ENCODE measurements at places on chromosomes 6 and 20.
A peak's percentile ranks its signal among the peaks of the same experiment; 100 is the strongest.

- peak; percentile 8 for DNase-seq
These were observed 56.6 kb downstream of the PCMT1 start for GRCh38 chr6:149806127-149806526.

DNA sequence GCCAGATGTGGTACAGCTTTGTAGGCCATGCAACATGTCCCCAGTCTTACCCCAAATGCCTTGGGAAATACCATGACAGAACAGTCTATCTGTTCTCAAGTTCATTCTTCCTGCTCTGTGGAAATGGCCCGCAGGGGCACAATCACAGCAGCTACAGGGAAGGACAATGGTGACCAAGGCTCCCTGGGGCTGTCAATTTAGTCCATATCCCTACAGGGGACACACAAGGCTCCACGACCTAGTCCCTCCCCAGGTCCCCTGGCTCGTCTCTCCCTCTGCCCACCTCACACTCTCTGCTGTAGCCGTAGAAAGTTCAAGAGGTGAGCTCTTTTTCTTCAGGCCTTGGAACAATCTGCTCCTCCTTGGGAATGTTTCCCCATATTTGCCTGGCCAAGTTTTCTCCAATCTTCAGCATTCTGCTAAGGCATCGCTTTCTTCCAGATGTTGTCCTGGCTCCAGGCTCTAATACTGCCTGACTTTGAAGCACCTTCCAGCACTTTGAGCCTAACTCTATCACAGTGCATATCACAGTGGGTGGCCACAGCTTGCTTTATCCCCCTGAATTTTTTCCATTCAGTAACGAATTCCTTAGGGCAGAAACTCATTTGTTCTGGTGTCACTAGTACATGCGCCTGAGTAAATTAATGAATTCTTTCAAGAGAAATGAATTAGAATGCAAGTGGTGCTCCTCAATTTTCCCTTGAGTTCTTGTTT, 92.6 kb downstream of the MAP3K7 start:
- no peak for DNase-seq

DNA sequence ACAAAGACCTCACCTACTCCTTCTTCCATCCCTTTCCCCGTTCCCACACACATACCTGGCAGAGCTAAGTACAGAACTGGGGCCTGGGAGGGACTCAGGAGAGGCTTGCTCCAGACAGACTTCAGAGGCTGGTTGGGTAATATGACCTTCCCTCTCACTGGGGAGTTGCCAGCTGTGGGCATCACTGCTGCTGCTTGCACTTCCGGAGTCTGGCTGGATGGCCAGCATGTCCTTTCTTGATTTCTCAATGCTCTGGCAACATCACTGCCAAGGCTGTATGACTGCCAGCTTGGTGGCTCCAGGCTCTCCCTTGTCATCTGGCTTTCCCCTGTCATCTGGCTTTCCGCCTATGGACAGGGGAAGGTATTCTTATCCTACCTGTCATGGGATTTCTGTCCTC, 47.8 kb downstream of the CDH22 start:
- peak; percentile 35 for DNase-seq

GRCh38 chr6:63504777-63505384, 67.4 kb upstream of the LOC128125822 start:
- no peak for DNase-seq

DNA sequence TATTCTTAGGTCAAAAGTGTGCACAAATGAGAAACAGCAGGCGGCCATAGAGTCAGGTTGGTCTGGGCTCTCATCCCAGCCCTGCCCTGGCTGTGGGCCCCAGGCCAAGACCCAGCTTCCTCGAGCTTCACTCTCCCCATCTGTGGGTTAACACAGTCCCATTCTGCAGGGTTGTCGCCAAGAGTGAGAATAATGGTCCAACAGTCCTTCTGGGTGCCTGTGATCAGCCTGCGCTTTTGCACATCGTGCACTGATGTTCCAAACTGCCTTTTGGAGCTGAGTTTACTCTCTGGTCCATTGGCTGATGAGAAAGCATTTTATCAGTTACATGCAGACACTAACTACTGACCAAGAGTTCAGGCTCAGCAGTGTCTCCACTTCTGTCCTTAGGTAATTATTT, 82.6 kb downstream of the INSM1 start:
- no peak for DNase-seq

- DNase-seq = no peak
These were observed 65.4 kb downstream of the RWDD2A start for GRCh38 chr6:83258517-83258916.

DNA sequence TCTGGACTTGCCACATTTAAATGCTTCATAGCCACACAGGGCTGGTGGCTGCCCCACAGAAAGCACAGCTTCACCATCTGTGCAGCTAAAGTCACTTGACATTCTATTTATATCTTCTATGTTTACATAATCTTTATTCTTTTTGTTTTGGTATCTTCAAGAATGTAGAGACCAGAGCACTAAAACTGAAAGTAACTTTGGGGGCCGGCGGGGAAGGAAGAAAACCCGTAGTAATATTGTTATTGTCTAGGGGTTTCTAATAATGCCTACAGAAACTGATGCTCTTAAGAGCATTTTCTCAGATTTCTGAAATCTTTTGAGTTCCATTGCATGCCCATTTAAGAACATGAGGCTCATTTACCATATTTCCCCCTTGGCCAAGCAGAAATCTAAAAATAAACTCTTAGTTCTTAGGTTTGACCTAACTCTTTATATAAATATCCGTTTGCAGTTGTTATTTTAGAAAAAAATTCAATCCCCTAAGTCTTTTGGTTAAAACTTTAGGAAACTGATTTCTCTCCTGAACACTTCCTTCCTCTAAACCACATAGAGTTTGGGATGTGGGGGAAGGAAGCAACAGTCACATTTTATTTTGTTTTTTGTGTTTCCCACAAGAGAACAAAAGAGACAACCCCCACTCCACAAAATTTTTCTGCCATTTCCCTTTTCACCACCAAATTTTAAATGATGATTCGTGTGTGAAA, 207.6 kb downstream of the OGFRL1 start:
- DNase-seq = no peak

DNA sequence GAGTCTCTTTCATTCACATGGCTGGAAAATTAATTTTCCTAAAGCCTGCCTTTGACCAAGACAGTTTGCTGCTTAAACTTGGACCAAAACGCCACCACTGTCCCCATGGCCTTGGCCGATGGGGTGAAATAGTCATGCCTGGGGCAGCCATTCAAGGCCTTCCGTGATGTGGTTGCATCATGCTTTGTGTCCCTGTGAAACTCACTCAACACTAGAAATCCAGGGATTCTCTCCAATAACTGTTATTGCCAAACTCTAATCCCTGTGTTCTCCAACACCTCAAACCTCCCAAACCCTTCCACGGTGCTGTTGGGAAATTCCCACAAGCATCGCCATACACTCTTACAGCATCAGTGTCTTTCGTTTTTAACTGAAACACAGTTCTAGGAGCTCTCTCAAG, 1.4 kb upstream of the TXNDC5 start:
- DNase-seq = no peak

GRCh38 chr6:157024745-157025144, 247.6 kb downstream of the ARID1B start:
- DNase-seq = peak; percentile 17

- DNase-seq = no peak
These were observed 425.4 kb upstream of the RNF217 start for GRCh38 chr6:124536842-124537191.

GRCh38 chr20:35394271-35394670, 17.5 kb downstream of the UQCC1 start:
- no peak for DNase-seq

- DNase-seq = peak; percentile 32
These were observed 26.7 kb downstream of the NTSR1 start for GRCh38 chr20:62735331-62735821.

DNA sequence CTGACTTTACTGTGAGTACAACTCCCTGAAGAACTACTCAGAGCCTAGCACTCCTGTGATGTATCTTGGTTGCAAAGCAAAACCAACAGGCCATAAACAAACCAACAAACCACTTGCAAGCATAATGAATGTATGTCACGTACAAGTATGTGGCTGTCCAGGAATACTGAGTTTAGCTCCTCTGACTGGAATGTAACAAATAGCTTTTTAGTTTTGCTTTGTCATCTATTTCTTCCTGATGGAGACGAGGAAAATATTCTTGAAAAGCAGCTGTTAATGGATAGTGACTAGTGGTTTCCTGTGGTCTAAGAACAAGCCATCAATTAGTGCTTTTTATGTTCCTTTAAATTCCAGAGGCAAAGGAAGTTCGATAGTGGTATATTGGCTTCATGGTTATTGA, 101.9 kb upstream of the LY86 start:
- no peak for DNase-seq

- DNase-seq = no peak
These were observed 239.2 kb downstream of the KCNQ5 start for GRCh38 chr6:72861059-72861458.

GRCh38 chr20:38346741-38347140, 459 bp downstream of the LBP start:
- DNase-seq = no peak

- DNase-seq = no peak
These were observed 1.6 kb downstream of the INSM1 start for GRCh38 chr20:20369250-20370093.

GRCh38 chr6:89667872-89668556, 29.5 kb upstream of the LYRM2 start:
- no peak for DNase-seq

- peak; percentile 32 for DNase-seq
These were observed 111.3 kb downstream of the PRDM1 start for GRCh38 chr6:106197441-106197840.

GRCh38 chr6:138454981-138455706, 44.1 kb downstream of the NHSL1 start:
- DNase-seq = peak; percentile 42

GRCh38 chr6:5997420-5997987, 9.2 kb downstream of the NRN1 start:
- DNase-seq = peak; percentile 85

DNA sequence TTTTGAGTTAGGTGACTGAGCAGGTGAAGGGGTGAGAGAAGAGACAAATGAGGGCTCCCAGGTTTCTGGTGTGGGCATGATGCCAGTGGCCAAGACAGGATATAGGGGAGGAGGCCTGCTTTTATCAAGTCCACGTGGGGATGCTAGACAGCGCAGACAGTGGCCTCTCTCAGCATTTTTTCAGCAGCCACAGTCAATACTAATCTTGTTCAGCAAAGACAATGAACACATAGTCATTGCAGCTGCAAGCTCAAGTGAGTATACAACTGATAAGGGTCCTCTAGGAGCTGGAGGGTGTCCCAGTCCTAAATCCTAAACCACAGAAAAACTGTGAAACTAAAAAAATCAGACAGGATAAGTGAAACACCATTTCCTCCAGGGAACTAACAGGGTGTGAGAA, 48.6 kb downstream of the UQCC1 start:
- DNase-seq = no peak

DNA sequence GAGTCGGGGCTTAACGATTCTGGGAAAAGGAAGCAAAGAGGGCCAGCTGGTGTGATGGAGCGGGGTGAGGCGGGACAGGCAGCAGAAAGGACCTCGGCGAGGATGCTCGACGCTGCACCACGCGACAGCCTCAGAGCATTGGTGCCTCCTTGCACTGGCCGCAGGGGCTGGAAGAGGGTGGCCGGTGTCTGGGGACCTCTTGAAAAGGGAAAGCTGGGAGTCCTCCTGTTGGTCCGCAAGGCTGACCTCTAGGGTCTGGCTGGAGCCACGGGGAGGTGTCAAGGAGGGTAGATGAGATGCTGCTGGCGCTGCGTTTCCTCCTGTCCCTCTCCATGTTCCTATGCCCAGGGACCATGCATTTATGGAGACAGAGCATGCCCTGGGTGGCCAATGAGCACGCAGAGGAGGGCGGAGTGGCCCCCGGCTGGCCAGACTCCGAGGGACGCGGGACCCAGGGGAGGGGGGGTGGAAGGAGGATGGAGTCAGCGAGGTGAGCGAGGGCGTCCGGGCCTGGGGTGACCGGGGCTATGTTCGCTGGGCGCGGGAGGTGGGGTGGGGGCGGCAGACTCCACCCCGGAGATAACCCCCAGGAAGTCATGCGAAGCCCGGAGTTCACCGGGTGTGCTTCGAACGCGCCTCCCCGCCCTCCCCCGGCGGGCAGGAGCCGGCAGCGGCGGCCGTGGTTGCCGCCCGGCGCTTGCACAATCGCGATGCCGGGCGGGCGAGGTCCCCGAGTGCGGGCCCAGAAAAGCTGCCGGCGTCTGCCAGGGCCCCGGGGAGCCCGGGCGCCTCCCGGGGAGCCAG, at the start of gene CYP24A1:
Gene CYP24A1, minus strand, starts transcription at position 334 of the 804 bp plus-strand sequence. CDS start 407 bp downstream, outside the sequence.
- peak; percentile 47 for DNase-seq

GRCh38 chr20:20411402-20411801, 43.5 kb downstream of the INSM1 start:
- no peak for DNase-seq

GRCh38 chr20:39960522-39961428, 728.3 kb downstream of the MAFB start:
- DNase-seq = peak; percentile 11

GRCh38 chr6:905556-905955, 212.6 kb upstream of the EXOC2 start:
- no peak for DNase-seq

DNA sequence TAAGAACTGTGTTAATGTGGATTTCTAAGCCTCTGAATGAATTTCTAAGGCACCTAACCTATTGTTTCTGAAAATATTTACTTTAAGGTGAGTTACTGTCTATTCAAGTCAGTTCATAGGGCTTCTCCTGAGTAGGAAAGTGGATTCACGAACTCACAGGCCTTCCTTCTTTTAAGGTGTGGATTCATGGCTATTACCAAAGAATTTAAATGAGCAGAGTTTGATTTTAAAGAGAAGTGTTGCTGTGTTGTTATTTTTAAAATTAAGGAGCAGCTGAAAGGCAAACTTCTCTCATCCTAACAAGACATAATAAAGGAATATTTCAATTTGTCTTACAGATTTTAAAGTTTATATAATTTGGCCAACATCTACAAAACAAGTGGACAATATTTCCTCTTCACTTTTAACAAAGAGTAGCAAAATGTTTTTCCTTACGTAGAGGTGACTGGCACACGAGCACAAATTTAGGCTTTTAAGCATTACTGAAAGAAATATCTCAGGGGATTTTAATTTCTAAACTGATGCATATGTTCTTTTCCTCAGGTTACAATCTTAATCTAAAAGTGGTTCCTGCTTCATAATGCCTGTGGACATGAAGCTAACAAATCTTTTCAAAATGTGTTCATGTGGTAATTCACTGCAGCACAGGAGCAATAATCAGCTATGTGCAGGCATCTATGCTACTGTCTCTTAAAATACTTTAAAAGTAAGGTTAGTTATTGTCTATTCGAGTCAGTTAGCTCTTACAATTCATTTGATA, 602 bp upstream of the TSPYL4 start:
- peak; percentile 17 for DNase-seq

DNA sequence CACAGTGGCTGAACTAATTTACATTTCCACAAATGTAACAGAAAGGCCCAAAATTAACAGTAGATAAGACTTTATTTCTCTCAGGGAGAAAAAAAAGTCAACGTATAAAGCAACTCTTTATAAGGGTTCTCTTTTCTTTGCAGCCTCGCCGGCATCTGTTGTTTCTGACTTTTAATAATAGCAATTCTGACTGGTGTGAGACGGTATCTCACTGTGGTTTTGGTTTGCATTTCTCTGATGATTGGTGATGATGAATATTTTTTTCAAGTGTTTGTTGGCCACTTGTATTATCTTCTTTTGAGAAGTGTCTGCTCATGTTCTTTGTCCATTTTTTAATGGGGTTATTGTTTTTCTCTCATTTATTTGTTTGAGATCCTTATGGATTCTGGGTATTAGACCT, 27.2 kb upstream of the FKBP1A start:
- DNase-seq = no peak

Measured in suppressor macrophage (primary cell).